Fibroblast of upper back skin (primary cell): ENCODE measurements at places on chromosomes 6 and 20.

DNA sequence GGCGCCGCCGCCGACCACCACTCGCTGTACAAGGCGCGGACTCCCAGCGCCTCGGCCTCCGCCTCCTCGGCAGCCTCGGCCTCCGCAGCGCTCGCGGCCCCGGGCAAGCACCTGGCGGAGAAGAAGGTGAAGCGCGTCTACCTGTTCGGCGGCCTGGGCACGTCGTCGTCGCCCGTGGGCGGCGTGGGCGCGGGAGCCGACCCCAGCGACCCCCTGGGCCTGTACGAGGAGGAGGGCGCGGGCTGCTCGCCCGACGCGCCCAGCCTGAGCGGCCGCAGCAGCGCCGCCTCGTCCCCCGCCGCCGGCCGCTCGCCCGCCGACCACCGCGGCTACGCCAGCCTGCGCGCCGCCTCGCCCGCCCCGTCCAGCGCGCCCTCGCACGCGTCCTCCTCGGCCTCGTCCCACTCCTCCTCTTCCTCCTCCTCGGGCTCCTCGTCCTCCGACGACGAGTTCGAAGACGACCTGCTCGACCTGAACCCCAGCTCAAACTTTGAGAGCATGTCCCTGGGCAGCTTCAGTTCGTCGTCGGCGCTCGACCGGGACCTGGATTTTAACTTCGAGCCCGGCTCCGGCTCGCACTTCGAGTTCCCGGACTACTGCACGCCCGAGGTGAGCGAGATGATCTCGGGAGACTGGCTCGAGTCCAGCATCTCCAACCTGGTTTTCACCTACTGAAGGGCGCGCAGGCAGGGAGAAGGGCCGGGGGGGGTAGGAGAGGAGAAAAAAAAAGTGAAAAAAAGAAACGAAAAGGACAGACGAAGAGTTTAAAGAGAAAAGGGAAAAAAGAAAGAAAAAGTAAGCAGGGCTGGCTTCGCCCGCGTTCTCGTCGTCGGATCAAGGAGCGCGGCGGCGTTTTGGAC, 2.0 kb downstream of the SOX4 start:
- no peak for DNase-seq

DNA sequence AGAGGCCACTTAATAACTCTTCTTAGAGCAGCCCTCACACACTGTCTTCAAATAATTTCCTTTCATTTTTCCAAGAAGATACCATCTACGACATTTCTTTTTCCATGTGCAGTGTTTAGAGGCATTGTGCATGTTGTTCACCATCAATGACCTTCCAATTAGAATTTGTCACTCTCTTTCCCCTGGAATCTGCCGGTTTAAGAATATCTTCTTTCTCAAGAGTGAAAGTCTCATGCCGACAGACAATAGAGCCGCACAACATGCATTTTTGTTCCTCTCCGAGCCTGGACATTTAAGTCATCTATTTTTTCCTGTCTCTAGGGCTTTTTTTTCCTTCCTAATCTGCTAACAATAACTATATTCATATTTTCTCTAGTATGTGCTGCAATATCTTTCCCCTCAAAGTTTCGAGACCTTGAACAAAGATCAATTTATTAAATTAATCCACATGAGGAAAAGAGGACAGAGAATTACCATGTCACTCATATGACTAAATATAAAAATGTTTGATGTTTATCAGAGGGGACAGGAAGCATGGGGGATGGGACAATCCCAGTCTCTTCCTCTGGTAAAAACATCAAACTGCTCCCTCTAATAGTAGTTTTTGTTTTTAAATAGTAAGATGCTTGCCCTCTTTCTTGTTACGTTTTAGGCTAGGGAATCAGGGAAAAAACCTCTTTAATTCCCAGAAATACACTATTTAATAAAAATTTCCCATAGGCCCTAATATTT, 893.4 kb downstream of the C6orf118 start:
- DNase-seq, result no peak

- DNase-seq, result peak; percentile 31
These were observed 1.9 kb downstream of the SLC32A1 start for GRCh38 chr20:38725931-38726803.

- no peak for DNase-seq
These were observed 8.3 kb downstream of the POM121L2 start for GRCh38 chr6:27303613-27304272.

DNA sequence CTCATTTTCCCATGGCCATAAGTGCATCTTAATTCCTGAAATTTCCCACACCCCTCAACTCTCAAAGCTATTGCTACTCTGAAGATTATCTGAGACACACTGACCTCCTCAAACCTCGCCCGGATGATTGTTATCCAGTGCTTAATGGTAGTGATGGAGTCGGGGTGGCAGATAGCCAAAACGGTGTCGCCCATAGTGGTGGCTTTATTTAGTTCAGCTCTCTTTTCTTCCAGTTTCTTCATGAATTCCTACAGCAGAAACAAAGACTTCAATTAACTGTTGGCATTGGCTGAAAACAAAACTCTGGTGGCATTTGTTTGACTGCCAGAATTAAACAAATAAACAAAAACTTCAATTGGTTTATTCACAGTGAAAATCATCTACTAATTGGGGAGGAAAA, 165.4 kb downstream of the DST start:
- DNase-seq, result no peak

- peak; percentile 58 for DNase-seq
These were observed 27.1 kb downstream of the RIPOR2 start for GRCh38 chr6:24908650-24909035.

GRCh38 chr6:90319044-90319443, 22.4 kb upstream of the BACH2 start:
- DNase-seq, result peak; percentile 70

- no peak for DNase-seq
These were observed 53.6 kb downstream of the FOXF2 start for GRCh38 chr6:1442929-1443328.

- no peak for DNase-seq
These were observed 451.6 kb downstream of the UTRN start for GRCh38 chr6:144736763-144737162.

GRCh38 chr20:41508335-41508734, 109.8 kb downstream of the CHD6 start:
- DNase-seq, result no peak

- DNase-seq, result no peak
These were observed 50.5 kb downstream of the CRYBG1 start for GRCh38 chr6:106411056-106411455.

DNA sequence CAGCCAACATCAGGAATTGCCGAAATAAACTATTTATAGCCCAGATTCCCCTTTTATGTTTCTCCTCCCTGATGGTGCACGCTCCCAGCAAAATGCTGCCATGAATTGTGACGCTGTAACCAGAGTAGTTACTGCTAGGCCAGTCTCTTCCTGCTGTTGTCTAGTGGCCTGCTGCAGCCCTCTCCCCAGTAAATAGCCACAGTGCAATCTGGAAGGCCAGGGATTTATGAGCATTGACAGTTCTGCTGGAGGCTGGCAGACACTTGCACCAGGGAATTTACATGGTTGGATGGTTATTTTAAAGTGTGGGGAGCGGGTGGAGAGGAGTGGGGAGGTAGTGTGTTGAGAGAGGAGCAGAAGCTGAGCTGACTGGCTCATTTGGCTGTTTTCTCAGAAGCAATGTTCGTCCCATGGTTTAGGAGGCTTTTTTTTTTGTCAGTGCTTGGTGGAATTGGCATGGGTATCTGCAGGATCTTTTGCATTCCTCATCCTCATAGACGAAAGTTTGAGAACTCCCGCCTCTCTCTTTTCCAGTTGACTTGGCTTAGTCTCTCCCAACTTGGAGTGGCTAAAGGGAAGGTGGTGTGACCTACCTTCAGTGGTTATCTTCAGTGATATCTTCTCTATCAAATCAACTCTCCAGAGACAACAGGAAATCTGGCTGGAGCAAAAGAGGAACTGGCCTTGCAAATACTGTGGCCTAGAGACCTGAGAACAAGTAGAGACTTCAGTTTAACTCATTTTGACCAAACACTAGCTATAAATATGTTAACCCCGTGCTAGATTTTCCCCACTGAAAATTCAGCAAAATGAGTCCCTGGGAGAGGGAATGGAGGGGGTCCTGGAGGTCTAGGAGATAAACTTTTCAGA, 99.3 kb upstream of the VSTM2L start:
- DNase-seq, result no peak
